Stimulated activated CD4-positive, alpha-beta T cell treated with anti-CD3 and anti-CD28 coated beads, TNF-alpha, amount 100 ng/mL, for 48 hours (primary cell): ENCODE measurements at places on chromosomes 4 and X.

DNA sequence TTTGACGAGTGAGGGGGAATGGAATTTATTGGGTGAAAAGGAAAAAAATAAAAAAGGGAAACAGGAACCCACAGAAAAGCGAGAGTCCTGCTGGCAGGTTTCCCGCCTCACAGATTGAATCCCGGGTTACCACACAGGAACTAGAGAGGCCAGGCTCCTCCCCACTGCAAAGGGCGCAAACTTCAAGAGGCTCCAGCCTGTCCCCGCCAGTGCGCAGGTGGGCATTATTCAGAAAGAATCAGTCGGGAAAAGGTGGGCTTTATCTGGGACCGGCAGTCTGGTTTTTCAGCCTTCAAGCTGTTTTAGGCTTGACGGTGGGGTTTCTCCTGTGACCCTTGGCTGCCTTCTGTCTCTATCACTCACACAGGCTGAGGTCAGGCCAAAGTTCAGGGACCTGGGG is 1496.8 kb downstream of the RPA4 start:
- no peak for DNase-seq

DNA sequence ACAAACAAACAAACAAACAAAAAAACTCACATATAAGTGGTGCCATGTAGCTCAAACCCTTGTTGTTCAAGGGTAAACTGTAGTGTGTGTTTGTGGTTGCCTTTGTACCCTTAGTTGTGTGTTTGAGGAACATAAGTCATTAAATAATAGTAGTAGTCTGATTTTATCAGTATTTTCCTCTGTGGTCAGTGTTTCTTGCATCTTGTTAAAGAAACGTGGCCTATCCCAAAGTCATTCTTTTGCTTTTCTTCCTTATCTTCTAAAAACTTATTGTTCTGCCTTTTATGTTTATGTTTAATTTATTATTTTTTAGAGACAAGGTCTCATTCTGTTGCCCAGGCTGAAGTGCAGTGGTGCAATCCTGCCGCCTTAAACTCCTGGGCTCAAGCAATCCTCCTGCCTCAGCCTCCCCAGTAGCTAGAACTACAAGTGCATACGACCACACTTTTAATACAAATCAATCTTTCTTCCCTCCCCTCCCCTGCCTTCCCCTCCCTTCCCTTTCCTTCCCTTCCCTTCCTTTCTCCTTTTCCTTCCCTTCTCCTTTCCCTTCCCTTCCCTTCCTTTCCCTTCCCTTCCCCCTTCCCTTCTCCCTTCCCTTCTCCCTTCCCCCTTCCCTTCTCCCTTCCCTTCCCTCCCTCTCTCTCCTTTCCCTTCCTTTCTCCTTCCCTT is 26.4 kb downstream of the PRIMPOL start:
- DNase-seq: no peak

DNA sequence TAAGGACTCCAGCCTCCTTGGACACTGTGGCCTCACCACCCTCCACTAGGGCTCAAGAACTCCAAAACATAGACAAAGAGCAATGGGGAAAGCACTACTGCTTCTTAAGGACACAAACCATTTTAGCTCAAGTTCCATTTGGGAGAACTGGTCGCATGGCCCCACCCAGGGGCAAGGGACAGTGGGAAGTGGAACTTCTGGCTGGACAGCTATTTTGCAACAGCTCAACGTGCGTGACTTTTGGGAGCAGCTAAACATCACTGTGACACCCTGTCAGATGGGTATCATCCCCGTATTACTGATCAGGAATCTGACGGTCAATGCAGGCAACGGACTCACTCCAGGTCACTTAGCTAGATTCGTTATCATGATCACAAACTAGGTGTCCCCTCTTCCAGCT is 9.0 kb upstream of the GLOD5 start:
- no peak for DNase-seq

DNA sequence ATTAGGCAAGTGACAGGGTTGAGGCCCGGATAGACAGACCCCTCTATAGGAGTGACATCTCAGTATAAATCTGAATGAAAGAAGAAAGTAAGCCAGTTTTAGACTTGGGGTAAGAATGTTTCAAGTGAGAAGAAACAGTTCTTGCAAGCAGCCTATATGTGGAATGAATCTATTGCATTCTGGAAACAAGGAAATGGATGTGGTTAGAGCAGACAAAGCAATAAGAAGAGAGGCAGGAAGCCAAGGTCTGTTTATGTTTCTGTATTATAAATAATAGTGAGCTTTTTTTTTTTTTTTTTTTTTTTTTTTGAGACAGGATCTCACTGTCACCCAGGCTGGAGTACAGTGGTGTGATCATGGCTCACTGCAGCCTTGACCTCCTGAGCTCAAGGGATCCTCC is 255.8 kb downstream of the UNC5C start:
- DNase-seq: no peak

DNA sequence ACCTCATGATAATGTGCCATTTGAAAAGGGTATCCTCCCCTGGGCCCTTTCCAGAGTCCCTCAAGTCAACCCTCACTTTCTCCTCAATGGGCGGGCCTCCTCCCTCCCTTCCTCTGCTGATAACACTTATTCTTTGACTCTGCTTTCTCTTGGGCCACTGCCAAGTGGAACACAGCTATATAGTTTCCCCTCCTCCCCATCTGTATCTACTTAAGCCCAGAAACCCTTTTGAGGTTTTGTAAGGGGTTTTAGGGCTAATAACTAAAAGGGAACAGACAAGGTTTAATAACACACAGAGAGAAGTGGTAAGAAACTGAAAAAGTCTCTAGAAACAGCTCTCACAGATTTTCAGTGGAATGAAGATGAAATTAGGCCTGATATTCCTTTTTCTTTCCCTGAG is 116.7 kb downstream of the GPC3 start:
- no peak for DNase-seq

GRCh38 chr4:36088542-36088941 is 155.8 kb downstream of the ARAP2 start:
- no peak for DNase-seq

GRCh38 chr4:6783111-6783981 is 819 bp downstream of the KIAA0232 start:
- peak; percentile 82 for DNase-seq
